Suprapubic skin (tissue), 4 donors: ENCODE measurements at places on chromosomes 12 and 14.
A peak's percentile ranks its signal among the peaks of the same experiment; 100 is the strongest.

GRCh38 chr14:91377700-91378652 lies 39.6 kb downstream of the CCDC88C start:
- no peak for DNase-seq

DNA sequence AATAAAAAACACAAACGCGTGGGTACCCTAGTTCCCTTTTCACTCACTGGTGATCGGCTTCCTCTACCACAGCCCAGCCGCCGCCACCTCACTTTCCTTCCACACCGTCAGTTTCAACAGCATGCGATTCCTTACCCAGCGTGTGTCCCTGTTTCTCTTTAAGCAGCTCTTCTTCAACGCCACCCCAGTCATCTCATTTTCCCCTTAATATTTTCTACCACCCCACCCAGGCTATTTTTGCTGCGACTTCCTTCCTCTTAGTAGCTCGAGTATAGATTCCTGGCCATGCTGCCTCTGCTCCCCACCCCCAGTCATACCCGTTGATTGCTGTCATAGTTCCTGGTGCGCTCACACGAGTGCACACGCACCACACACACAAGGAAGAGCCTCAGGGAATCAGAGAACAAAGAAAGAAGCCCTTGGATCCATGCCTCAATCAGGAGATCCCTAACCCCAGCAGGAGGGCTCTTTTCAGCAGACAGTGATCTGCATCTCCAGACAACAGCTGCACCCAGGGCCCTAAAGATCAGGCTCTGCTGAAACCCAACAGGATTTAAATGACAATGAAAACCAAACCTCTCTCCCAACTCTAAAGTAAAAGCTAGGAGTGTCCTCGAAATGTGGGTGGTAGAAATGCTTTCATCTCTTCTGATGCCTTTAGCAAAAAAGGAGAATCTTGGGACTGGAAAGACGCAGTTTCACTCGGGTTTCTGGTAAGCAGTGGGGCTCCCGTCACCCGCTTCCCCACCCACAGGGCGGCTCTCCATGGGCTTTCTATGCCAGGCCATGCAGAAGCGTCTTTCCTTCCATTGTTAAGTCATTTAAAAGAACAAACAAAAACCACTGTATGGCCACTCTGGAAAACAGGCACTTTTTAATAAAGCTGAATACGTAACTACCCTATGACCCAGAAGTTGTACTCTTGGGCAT lies 23.8 kb downstream of the VPS37B start:
- peak; percentile 75 for DNase-seq

- no peak for DNase-seq
Measured at GRCh38 chr12:114684870-114685273, 897 bp upstream of the TBX3 start.

DNA sequence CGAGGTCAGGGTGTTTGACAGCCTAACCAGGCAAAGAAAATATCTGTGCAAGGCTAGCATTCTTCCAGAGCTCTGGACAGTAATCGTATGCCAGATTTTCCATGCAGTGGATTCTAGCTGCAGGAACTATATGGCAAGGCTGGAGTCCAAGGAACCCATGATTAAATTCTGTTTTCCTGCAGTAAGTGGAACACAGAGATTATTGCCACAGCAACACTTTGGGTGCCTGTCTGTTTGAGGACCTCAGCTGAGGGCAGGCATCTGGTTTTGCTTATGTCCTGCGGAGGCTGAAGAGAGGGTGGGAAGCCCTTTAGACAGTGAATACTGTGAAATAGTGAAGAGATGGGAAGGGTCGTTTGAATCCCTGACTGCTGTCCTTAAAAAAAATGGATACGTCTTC lies 104.4 kb downstream of the DAD1 start:
- no peak for DNase-seq

DNA sequence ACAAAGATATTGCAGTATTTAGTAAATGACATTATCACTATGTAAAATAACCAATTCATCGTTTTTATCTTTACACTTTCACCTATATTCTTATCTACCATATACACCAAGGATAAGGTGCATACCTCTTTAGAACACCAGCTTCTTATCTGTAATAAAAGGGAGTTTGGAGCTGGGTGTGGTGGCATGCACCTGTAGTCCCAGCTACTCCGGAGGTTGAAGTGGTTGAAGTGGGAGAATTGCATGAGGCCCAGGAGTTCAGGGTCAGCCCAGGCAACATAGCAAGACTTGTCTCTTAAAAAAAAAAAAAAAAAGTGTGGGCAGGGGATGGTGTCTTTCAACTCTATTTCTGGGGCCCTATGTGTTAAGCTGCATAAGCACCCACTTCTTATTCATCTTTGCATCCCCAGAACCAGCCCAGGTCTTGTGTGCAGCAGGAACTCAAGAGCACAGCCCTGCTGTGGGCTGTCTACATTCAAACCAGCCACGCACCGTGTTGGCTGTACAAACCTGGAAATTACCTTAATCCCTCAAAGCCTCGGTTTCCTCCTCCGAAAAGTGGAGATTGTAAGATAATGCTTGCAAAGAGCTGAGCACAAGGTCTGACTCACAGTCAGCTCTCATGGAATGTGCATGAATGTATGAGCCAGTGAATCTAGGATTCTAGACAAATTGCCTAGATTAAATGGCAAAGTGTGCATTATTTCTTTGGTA lies 256.6 kb upstream of the FOXN3 start:
- DNase-seq = no peak

DNA sequence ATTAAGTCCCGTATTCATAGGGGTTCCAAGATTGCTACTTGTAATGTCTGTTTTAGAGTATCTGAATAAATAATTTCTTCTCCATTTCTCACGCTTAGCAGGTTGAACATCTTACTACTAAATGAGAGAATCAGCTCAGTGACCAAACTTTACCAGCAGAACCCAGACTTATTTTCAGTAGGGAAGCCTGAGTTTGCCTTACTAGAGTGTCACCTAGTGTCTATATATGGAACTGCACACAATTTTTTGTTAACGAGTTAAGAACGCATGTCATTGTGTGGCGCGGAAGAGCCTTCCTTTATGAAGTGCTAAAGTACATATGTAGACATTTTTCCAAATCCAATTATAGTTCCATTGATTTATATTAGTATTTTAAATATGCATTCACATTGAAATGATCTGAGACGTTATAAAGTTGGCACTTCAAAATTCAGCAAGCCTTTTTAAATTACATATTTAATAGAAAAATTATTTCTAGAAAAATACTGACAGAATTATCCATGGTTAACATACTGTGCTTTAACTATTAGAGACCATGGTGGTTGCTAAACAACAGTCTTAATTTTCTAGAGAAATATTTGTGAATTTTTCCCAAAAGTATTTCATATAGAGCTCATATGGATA lies 88.3 kb downstream of the RPS29 start:
- no peak for DNase-seq
